ENCODE measurements at places on chromosomes 4 and X. TPM values are rescaled to one million over a fixed set of nuclear protein-coding genes. Genes with fewer than 3 reads are reported as not detected.

DNA sequence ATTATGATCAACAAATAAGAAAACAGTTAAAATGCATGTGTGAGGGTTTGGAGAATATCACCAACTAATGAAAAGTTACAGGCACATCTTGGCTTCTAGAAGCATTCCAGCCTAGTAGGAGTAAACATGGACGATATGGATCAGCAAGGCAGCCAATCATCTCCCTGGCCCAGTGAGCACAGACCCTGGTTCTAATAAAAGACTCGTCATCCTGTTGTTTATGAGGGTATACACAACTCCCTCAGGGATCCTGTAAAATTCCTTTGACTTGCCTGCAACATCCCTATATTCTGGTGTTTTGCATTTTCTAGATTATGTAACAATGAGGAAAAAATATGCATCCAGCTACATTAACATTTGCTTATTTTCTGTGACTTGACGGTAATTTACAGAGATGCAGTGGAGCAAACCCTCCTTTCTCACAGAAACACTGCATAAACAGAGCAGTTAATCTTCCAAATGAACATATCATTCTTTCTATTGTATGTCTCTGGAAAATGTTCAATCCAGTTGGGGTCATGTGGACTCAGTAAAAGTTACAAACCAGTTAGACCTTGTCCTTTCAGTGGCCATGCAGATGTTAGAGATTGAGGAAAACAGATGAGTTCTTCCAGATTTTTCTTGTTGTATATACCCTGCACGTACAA, 88.9 kb upstream of the NDP start:
- DNase-seq, result no peak

GRCh38 chrX:46844913-46845312, 8.1 kb downstream of the RP2 start:
- no peak for DNase-seq

DNA sequence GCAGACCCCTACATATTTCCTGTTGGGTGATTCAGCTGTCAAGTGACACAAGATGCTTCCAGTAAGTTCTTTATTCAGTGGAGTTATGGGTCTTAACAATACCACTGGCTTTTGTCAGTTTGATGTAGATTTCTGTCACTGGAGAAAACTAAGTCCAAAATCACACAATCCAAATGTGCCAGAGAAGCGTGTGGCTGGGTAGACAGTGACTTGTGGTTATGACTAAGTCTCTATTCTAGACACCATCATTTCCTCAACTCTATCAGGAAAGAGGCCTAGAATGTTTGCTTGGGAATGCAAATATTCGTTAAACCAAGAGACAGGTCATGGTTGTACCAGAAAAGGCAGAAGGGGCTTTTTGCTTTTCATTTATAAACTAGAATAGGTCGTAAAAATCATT, 54.4 kb upstream of the HS3ST1 start:
- no peak for DNase-seq

The NSDHL gene
- 12.5 TPM for polyA plus RNA-seq

DNA sequence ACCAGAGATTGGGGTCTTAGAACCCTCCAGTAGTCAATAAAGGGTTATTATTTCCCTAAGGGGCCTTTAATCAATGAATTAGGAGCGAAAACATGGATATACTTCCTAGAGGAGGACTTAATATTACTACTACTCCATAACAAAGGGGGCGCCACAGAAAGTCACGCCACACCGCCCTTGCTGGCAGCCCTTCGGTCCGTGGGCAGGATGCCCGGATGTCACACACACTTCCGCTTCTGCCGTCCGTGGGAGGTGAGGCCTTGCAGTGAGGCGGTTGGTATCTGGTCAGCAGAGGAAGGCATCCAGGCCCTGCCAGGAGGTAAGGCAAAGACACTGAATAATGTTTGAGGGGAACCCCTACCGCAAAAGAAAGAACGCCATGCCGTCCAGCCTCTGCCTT, 436 bp downstream of the MAGEB10 start:
- DNase-seq, result no peak

The MORC4 gene
- 37.0 TPM for polyA plus RNA-seq

The ARMCX1 gene
- polyA plus RNA-seq, result 93.8 TPM

GRCh38 chr4:98939438-98939837, 10.5 kb upstream of the EIF4E start:
- DNase-seq, result no peak

The VEGFC gene
- polyA plus RNA-seq, result 7.9 TPM

- DNase-seq, result no peak
Measured at GRCh38 chr4:173821876-173822275, 291.8 kb upstream of the HAND2 start.

DNA sequence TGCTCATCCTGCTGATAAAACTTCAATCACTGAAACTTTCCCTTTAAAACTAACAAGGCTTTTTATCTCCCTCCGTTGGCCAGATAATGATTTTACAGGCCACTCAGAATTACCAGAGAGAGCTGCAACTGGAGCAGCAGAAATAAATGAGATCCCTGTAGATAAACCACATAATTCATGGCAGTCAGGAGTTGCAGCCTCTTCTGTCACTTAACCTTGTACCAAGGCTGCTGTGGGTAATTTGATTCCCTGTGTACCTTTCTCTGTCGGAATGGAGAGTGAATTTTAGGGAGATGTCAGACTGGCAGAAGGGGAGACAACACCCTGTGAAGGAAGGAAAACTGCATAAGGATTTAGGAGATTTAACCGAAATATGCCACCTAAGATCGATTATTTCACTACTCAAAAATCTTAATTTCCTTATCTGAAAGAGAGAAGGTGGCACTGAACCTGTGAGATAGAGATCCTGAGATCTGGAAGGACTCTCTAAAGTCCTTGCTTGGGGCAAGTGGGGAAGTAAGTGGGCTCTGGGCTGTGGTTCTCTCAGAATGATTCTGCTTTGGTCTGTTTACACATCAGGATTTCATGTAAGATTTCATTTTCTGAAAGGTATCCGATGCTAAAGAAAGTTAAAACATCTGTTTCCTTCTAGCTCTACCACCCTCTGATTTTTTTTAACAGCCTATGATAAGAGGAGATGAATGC, 14.3 kb upstream of the TSPAN5 start:
- DNase-seq, result no peak

DNA sequence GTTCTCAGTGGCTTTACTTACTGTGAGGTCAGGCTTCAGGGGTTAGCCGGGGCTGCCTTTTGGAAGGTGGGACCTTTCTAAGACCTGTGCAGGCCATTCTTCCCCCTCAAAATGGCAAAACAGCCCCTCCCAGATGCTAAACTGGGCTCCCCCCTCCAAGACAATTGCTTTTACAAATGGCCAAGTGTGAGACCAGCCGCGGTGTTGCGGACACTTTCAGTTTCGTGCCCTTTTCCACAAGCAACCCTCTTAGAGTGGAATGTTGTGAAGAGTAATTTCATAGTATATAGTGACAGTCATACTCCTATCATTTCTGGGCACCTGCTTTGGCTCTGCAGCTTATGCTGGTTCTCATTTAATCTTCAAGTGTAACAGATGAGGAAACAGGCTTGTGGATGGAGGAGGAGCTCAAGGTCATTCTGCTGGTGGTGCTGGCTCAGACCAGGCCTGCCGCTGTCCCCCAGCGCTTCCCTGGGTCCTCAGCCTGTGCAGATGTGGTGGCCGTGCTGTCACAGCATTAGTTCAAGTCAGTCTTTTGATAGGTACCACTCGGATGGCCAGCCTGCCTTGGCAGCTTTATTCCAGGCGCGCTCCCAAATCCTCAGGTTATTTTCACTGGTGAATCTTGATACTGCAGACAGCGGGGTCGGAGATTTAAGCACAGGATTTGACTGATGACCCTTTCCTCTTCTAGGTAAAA, 55.0 kb upstream of the TADA2B start:
- DNase-seq, result no peak

- DNase-seq, result no peak
Measured at GRCh38 chr4:25310803-25311166, 1.8 kb upstream of the ZCCHC4 start.

The DUSP21 gene
- polyA plus RNA-seq, result not detected

DNA sequence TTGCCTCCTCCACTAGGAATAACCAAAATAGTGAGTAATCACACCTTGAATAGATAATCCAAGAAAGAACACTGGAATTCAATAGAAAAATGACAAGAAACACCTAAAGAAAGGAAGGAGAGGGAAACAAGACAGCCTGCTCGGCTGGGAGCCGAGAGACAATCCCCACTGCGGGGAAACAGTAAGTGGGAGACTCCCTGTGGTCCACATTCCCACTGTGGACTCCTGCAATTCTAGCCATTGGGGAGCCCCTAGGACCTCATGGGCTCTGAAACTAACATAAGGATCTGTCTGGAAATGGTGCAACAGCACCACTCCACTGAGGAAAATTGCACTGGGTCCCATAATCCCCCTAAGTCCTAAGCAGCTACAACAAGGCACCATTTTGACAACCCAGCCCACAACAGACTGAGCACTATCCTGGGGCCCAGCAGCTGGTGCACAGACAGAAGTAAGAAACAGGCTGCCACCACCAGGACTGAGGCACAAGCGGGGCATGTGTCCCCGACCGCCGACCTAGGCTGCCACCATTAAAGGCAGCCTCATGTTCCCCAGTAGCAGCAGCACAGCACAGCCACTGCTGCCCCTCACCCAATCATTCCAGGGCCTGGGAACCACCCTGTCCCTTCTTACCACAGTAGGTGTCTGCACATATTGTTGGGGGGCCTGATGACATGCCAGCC, 14.2 kb downstream of the LRBA start:
- no peak for DNase-seq

DNA sequence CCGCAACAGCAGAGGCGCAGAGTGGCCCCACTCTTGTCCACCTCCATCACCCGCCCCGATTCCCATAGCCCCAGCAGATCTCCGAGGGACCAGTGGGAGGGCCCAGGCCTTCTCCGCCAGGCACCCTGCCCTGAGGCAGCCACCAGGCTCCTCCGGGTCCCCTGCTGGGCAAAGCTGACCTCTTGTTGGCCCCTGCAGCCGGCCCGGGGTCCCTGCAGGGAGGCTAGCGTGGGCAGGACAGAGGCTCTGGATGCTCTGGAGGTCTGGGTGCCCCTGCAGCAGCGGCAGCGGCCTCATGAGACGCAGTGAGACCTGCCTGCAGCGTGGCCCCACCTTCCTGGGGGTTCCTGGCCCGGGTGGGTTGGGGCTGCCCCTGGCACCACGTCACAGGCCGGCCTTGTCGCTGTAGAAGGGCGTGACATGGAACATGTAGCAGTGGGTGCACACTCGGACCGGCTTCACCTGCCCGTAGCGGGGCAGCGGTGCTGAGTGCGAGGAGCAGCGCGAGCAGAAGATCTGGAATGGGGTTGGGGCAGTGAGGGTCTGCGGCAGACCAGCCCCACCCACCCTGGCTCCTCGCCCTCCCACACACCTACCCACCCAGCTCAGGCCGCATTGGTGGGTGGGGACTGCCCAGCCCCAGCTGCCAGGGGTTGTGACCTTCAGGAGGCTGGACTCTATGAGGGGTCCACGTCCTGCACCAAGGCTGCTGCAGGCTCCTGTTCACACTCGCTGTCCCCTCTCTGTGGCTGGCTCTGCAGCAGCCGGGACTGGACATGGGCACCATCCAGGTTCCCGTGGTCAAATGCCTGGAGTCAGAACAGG, 8.6 kb upstream of the MXD4 start:
- DNase-seq, result no peak

DNA sequence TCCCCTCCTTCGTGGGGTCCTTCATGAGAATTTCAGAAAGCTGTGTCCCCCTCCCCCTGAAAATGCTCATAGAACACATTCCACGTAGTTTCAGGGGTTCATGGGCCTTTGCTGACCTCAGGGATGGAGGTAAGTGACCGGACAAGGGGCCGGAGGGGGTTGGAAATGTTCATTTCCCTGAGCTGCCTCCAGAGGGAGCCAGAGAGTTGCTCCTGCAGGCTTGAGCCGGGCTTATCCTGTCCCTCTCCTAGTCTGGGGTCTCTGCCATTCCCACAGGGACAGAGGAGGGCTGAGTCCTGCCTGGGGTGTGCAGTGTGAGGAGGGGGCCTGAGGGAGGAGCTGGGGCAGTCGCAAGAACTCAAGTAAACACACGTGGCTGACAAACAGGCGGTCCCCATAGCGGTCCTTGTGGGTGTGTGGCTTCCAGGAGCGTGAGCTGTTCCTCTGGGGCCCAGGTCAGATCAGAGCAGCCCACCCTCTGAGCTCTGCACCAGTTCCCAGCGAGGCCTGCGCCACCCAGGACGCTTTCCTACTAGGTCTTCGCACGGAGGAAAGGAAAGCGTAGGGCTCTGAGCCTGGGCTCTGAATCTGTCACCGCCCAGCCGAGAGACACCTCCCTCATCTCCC, 62.5 kb downstream of the WFS1 start:
- no peak for DNase-seq

DNA sequence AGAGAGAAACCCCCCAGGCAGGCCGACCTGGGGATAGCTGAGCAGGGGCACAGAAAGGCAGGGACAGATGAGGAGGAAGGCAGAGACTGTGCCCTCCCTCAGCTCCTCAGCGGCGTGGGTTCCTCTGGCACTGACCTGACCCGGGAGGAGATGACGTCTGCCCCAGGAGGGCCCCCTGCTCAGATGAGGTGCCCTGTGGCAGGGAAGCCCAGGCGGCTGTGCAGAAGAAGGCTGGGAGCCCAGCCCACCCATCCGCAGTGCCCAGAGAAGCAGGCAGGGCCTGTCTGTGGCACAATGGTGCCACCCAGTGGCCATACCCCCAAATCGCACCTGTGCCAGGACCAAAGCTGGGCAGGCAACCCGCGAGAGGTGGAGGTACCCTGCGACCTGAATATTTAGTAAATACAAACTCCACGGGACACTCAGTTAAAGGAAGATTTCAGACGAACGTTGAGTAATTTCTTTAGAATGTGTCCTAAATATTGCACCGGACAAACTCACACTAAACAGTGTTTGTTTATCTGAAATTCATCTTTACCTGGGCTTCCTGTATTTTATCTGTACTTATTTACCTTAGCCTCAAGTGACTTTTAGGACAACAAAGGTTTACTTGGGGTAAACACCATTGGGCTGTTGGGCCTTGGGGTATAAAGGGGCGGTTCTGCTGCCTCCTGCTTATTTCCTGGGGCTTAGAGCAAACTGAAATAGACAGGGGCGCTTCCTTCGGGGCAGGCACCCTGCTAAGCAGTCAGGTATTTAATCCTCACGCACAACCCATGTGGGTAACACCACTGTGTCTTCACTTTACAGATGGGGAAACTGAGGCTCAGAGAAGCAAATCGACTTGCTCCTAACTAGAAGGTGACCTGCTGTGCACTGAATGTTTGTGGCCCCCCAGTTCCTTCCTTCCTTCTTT, 46.5 kb upstream of the HMX1 start:
- DNase-seq, result no peak

DNA sequence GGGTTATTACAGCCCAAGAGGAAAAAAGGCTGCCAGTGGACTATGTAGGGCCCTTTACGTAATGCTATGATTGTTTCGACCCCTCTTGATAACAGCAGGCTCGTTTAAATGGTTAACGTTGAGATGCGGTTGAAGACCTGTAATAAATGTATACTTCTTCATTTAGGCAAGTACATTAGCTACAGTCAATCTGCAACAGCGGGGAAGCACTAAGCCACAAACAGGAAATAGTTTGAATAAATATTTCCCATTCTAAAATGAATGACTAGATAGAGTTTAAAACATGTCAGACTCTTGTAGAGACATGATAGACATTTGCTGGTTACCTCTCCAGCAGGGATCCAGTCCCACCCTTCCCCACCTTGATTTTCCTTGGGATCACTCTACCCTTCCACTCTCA, 38.1 kb upstream of the STIM2 start:
- no peak for DNase-seq

The CFP gene
- 3.0 TPM for polyA plus RNA-seq

Data from forelimb muscle (tissue), 1 donor.